A549 (cell line): ENCODE measurements at places on chromosomes 1 and 21. TPM values are rescaled to one million over a fixed set of nuclear protein-coding genes. Genes with fewer than 3 reads are reported as not detected.

Gene FMO4
- polyA plus RNA-seq: 0.32 to 0.66 TPM (median 0.43 TPM) in 3 replicates

Gene MAPKAPK2
- polyA plus RNA-seq: 36.5 to 43.8 TPM (median 43.0 TPM) in 3 replicates

DNA sequence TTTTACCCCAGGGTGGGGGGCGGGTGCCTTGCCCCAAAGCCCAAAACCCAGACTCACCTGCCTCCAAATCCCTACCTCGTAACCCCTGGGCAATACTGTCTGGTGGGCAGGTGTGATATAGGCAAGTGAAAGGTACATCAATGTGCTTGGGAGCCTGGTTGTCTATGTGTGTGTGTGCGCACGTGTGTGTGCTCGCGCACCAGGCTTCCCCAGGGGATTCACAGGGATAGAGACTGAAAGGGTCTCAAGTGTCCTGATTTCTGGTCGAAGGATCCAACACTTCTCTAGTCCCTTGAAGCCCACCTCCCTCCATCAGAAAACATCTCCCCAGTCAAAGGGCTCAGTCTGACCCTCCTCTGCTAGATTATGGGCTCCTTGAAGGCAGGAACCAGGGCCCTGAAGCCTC lies 28.9 kb upstream of the EPB41 start:
- no peak for DNase-seq

DNA sequence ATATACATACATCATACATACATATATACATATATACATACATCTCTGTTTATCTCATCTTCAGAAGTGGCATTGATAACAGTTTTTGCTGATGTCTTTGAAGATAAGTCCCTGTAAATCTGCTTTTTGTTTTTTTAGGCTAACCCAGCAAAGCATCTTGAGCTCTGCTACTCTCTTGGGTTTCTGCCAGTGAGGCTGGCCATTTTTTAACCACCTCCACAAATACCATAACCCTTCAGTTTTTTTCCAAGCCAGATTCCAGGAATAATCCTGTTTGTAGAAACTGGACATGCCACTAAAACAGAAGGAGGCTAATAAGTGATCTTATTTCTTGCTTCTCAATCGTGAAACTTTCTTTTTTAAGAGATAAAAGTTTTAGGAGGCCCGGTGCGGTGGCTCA lies 21.6 kb downstream of the SDHC start:
- DNase-seq: no peak

DNA sequence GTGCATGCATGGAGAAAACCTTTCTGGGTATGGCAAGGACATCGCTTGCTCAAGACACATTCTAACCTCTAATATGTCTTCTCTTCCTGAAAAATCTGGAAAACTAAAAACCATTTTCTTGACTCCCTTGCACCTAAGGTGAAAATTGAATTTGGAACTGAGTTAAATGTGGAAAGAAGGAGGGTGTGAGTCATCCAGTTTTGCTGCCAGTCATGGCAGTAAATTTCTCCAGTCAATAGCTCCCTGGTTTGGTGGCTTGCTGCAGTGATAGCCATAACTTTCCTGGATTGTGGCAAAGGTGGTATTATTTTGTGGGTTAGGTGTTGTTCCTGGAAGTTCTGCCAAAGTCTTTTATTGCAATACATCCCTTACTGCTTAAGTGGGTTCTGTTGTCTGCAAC lies 2.5 kb downstream of the ZCCHC17 start:
- no peak for DNase-seq
